CD8-positive, alpha-beta memory T cell (primary cell): ENCODE measurements at places on chromosomes 2 and 18.

DNA sequence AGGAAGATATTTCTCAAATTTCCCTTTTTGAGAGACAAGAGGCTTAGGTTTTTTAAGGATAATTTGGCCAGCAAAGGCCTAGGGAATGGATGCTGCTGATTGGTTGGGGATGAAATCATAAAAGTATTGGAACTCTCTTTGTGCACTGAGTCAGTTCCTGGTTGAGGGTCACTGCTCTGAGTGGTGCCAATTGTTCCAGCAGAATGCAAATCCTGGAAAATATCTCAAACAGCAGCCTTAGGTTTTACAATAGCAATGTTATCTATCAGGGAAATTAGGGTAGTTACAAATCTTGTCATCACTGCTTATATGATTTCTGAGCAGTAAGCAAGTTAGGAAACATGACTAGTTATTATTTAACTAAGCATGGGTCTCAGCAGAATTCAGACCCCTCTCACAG lies 96.2 kb downstream of the RAD51AP2 start:
- H3K4me3 ChIP-seq = no peak overlapping the region
- no peaks in the 10 kb centered on the region for H3K36me3 ChIP-seq
- no peak overlapping the region for H3K27ac ChIP-seq
- no peaks in the 10 kb centered on the region for H3K4me1 ChIP-seq
- H3K27me3 ChIP-seq = no peaks in the 10 kb centered on the region

GRCh38 chr2:168086851-168087250 lies 160.5 kb downstream of the STK39 start:
- no peaks in the 10 kb centered on the region for H3K27me3 ChIP-seq
- no peaks in the 10 kb centered on the region for H3K36me3 ChIP-seq

DNA sequence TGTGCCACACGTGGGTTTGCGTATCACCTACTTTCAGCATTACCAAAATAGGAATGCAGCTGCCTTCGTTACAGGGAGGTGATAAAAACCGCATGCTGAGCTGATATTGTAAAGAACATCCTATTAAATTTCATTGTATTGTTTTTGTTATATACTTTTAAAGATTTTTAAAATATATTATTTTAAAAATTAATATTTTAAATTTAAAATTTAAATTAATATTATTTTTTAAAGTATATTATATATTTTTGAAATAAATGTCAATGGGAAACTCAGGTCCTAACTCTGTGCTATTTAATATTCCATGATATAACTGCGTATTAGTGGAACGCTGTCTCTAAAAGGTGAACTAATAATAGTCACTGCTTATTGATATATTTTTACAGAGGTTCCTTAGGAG lies 51.2 kb downstream of the CTNNA2 start:
- no peaks in the 10 kb centered on the region for H3K4me1 ChIP-seq
- H3K36me3 ChIP-seq = no peaks in the 10 kb centered on the region
- no peak for DNase-seq
- no peak overlapping the region for H3K27ac ChIP-seq
- H3K27me3 ChIP-seq = no peaks in the 10 kb centered on the region

- DNase-seq = no peak
- H3K27ac ChIP-seq = no peak overlapping the region
- no peaks in the 10 kb centered on the region for H3K36me3 ChIP-seq
- H3K4me3 ChIP-seq = no peak overlapping the region
- H3K4me1 ChIP-seq = no peaks in the 10 kb centered on the region
- no peaks in the 10 kb centered on the region for H3K27me3 ChIP-seq
These were observed 99.4 kb downstream of the CRIM1 start for GRCh38 chr2:36455011-36455410.

DNA sequence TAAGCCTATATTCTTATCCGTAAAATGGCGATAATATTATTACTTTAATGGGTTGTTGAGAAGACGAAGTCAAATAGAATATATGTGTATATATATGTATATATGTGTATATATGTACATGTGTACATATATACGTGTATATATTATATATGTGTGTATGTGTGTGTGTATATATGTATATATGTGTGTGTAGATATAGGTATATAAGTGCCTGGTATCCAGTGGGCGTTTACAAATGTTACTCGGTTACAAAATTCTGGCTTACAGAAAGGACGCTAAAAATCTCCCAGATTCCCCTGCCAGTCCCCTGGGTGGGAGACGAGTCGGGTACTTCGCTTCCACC lies 295 bp upstream of the MTX2 start:
- DNase-seq = no peak
- peaks cover 12% of the 10 kb centered on the region for H3K4me1 ChIP-seq
- peak overlapping the region; percentile 72 for H3K27ac ChIP-seq
- H3K4me3 ChIP-seq = peak overlapping the region; percentile 93
- no peaks in the 10 kb centered on the region for H3K36me3 ChIP-seq
- H3K27me3 ChIP-seq = no peaks in the 10 kb centered on the region

GRCh38 chr2:48174503-48174902 lies 268.2 kb upstream of the FBXO11 start:
- H3K27ac ChIP-seq = no peak overlapping the region
- no peak overlapping the region for H3K4me3 ChIP-seq
- DNase-seq = no peak
- no peaks in the 10 kb centered on the region for H3K27me3 ChIP-seq
- no peaks in the 10 kb centered on the region for H3K4me1 ChIP-seq
- no peaks in the 10 kb centered on the region for H3K36me3 ChIP-seq

DNA sequence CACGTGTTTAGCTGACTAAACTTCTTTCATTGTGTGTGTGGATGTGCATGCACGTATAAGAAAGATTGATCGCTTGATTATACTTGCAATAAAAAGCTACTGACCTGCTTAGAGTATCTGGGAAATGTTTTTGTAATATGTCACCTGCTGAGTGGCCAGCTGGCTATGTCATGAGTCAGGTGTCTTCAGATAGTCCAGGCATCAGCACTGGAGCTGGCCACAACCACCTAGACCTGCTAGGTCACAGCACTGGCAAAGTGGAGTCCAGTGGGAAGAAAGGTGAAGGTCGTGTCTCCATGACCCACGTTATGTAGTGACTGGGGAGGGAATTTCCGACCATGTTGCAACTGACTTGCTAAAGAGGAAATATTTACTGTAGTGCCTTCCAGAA lies 147.0 kb downstream of the ESCO1 start:
- DNase-seq = no peak
- no peaks in the 10 kb centered on the region for H3K4me1 ChIP-seq
- no peaks in the 10 kb centered on the region for H3K27me3 ChIP-seq
- H3K4me3 ChIP-seq = no peak overlapping the region

- no peaks in the 10 kb centered on the region for H3K27me3 ChIP-seq
- no peak overlapping the region for H3K27ac ChIP-seq
- no peak for DNase-seq
- H3K4me3 ChIP-seq = no peak overlapping the region
These were observed 262.7 kb upstream of the SPHKAP start for GRCh38 chr2:228444161-228444560.

GRCh38 chr2:153477636-153478288 lies 800 bp downstream of the RPRM start:
- H3K4me1 ChIP-seq = peaks cover 21% of the 10 kb centered on the region
- no peaks in the 10 kb centered on the region for H3K36me3 ChIP-seq
- no peak for DNase-seq
- H3K27ac ChIP-seq = no peak overlapping the region
- peaks cover 21% of the 10 kb centered on the region for H3K27me3 ChIP-seq
- H3K4me3 ChIP-seq = peak overlapping the region; percentile 44

GRCh38 chr18:72848503-72849237 lies 19.1 kb downstream of the NETO1 start:
- H3K27ac ChIP-seq = no peak overlapping the region
- DNase-seq = no peak
- H3K27me3 ChIP-seq = no peaks in the 10 kb centered on the region
- no peaks in the 10 kb centered on the region for H3K4me1 ChIP-seq
- H3K4me3 ChIP-seq = no peak overlapping the region
- no peaks in the 10 kb centered on the region for H3K36me3 ChIP-seq

GRCh38 chr18:76914796-76915195 lies 92.4 kb downstream of the ZNF236 start:
- no peak overlapping the region for H3K4me3 ChIP-seq
- H3K4me1 ChIP-seq = no peaks in the 10 kb centered on the region
- H3K36me3 ChIP-seq = peaks cover 32% of the 10 kb centered on the region
- no peaks in the 10 kb centered on the region for H3K27me3 ChIP-seq
- no peak for DNase-seq
